HepG2 (cell line): ENCODE measurements at places on chromosomes 4 and X.
A peak's percentile ranks its signal among the peaks of the same experiment; 100 is the strongest.

GRCh38 chr4:118858779-118859178 is 22.9 kb upstream of the SEC24D start:
- DNase-seq = no peak

DNA sequence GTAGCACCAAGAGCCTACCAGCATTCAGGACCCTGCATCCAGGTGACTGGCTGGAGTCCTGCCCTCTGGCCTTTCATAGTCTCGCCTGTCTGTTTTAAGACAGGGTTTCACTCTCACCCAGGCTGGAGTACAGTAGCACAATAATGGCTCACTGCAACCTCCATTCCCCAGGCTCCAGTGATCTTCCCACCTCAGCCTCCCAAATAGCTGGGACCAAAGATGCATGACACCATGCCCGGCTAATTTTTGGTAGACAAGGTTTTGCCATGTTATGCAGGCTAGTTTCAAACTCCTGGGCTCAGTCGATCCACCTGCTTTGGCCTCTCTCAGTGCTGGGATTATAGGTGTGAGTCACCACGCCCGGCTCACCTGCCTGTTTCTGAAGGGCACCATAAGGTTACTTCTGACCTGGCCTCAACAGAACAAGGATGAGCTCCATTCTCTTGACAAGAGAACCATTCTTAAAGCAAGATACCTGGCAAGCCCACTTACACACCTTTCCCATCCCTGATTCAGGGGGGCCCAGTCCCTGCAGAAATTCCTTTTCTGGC is 6.7 kb downstream of the RPS4X start:
- DNase-seq = no peak

GRCh38 chr4:87824352-87824751 is 8.4 kb upstream of the MEPE start:
- no peak for DNase-seq

GRCh38 chr4:87677731-87678130 is 27.7 kb downstream of the DMP1 start:
- DNase-seq = no peak

- no peak for DNase-seq
Observed at GRCh38 chrX:102339312-102340298, 92.6 kb downstream of the NXF2 start.

DNA sequence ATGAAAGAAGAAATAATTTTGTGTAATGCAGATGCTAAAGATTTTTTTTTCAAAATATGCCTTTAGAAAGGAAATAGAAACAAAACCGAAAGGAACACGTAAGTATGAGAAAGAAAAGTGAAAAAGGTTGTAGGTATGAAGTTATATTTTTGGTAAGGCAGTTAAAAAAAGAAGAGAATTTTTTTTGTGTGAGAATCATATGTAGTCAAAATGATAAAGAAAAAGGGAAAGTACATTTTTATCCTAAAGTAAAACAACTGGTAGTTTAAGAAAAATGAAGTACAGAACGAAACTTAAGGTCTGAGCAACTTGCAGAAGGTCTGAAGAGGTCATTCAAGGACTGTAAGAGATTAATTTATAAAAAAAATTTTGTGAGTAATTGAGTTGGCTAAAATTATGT is 164.0 kb upstream of the TRAM1L1 start:
- no peak for DNase-seq

- DNase-seq = no peak
Observed at GRCh38 chrX:17876135-17876534, 15.0 kb upstream of the RAI2 start.

GRCh38 chr4:42302348-42302747 is 94.9 kb upstream of the SHISA3 start:
- peak; percentile 68 for DNase-seq

DNA sequence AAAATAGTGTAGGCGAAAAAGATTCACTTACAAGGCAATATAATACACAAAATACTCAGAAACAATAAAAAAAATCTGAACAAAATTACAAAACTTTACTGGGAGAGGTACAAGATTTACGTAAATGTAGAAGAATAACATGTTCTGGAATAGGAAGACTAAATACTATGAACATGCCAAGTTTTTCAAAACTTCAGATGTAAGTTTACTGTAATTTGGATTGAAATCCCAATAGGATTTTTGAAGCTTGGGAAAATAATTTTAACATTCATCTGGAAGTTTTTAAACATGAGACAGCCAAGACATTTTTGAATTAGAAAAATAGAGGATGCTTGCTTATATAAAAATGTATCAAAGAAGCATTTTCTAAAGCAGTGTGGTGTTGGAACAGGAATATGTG is 30.5 kb upstream of the CT83 start:
- no peak for DNase-seq

DNA sequence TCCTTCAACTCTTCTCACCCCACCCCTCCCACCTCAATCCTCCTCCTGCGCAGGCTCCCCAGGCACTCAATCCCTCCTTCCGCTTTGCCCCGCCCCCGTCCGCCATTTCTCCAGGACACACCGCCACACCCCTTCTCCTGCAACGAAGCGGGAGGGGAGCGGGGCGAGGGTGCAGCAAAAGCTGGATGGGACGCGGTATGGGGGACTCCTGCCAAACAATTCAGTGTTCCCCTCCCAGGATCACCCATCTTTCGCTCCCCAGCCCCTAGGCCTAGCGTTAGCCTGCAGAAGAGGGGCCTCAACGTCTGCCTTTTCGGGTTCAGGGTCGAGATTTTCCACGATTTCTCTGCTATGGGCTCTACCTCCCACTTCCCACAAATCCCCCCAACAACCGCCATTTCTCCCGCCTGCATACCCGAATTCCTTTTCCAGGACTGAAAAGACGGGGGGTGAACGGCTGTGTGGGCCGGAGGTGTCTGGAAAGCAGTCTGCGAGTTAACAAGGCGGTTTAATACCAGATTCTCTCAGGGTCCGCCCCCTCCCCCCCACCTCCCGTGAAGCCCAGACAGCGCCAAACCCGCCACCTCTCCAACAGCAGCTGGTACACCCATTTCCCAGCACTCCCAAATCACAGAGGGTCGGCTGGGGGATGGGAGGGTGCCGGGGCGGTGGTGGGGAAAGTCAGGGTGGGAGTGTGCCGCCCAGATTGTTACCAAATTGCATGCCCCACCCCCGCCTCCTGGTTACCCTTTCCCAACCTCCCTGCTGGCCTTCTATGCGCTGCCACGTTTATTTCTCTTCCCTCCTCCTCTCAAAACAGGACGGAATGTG is 774 bp downstream of the ARMCX2 start:
- DNase-seq = no peak

- DNase-seq = no peak
Observed at GRCh38 chrX:20181598-20182329, 40.1 kb upstream of the EIF1AX start.

GRCh38 chrX:111322231-111322855 is 52.1 kb upstream of the CAPN6 start:
- DNase-seq = no peak

DNA sequence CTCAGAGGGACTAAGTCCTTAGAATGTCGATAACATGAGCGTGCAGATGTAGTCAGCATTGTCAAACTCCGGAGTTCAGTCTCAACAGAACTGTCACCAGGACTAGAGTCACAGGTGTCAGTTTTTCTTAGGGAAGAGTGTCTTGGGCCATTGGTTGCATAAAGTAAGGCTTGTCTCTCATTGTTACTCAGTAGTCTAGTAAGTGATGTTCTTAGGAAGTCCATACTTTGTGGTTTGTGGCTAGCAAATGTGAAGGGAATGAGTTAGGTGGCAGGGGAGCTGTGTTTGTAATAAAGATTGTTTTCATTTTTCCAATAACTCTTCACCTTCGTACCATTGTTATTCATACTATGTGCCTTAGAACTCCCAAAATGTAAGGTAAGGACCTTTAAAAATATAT is 119.6 kb downstream of the AFF2 start:
- no peak for DNase-seq

GRCh38 chr4:122901247-122902010 is 21.0 kb downstream of the NUDT6 start:
- no peak for DNase-seq

- peak; percentile 85 for DNase-seq
Observed at GRCh38 chr4:145808021-145808650, 128.2 kb downstream of the C4orf51 start.

GRCh38 chr4:69858690-69859089 is 1.3 kb downstream of the SULT1E1 start:
- no peak for DNase-seq

DNA sequence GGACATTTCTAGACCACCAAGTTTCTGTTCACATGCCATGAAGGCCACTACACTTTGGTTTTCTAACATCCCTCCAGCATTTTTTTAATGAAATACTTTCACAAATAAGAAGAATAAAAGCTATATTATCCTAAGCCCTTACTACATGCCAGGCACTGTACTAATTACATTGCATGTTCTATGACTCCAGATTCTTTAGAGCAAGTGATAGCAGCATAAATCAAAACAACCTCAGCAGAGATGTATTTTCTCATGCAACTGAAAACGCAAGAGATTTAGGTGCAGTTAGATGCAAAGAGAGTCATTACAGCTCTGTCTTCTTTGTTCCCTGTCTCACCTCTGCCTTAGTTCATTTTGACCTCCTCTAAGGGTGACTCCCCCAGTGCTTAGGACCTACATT is 230.0 kb downstream of the LDB2 start:
- DNase-seq = no peak

DNA sequence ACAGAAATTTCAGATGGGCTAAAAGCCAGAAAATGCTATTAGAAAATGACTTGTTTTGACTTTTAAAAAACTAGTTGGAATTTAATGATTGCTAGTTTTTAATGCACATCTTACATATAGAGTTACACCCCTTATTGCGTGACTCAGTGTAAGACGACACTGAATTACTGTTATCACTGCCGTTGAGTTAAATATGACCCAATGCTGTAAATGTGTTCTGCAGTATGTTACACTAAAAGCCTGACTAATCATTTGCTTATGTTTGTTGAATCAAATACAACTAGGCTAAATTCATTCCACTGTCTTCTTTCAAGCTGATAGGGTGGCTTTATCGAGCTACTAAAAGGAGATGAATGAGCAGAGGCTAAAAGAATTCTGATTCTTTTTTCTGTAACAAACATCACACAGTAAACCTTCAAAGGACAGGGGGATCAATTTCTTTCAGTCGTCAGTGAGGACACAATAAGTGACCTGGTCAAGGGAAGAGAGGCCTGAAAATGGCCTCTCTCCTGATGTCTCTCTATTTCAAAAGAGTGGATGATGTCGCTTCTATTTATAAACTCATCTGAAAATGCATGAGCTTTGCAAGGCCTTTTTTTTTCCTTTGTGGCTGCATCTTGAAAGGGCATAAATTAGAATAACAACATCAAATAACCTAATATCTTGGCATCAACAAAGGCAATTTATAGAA is 142.2 kb upstream of the KCNIP4 start:
- DNase-seq = no peak

GRCh38 chr4:74931376-74931775 is 1.5 kb upstream of the PARM1 start:
- no peak for DNase-seq

GRCh38 chr4:158884280-158884679 is 115.5 kb downstream of the FNIP2 start:
- DNase-seq = no peak

DNA sequence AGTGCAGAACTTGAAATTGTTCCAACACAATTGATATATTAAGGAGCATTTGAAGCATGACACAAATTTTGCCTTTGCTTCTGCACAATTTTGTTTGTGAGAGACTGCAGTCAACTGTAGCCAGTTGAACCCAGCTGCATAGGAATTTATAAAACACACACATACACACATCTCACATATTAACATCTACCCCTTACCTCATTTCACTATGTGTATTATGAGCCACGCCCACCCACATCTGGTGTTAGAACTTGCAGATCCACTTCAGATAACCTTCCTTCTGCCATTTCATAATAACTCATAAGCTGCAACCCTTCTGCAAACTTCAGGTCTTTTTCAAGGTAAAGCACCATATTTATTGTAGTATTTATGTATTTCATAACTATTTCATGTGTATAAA is 188.1 kb upstream of the WDFY3 start:
- DNase-seq = no peak

DNA sequence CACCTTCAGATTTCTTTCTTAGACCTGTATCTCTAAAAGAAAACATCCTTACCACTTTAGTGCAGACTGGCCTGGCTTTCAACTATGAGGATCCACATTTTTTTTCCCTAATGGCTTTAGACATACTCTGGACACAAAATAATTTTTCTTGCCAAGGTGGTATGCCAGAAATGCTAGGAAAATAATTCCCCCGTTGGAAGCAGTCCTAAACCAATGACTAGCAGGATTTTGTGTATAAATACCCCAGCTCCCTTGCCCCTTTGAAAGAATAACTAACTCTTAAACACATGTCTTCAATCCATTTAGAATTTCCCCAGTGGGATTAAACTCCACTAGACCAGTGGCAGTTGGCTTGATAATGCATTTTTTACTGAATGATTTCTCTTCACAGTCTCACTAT is 500.5 kb upstream of the FTHL17 start:
- DNase-seq = no peak

- no peak for DNase-seq
Observed at GRCh38 chrX:85964744-85965143, 82.6 kb downstream of the CHM start.

- DNase-seq = peak; percentile 0
Observed at GRCh38 chrX:65601530-65602220, 65.8 kb upstream of the MSN start.

- DNase-seq = no peak
Observed at GRCh38 chr4:87179751-87180150, 40.7 kb downstream of the KLHL8 start.

DNA sequence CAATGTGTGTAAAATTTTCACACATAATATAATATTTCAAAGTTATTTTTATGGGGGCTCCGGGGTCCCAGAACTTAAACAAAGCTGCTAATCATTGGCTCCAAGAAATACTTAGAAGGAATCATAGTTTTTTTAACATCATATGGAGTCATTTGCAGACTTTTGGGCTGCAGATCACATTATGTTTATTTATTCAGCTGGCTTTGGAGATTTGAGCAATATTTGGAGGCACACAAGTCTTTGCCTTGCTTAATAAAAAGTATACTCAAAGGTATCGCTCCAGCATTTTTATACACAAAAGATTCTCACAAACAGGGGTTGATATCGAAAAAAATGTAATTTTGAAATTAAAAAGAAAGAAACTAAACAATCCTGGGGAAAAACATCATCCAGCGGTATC is 382.5 kb upstream of the TENM3 start:
- DNase-seq = no peak

DNA sequence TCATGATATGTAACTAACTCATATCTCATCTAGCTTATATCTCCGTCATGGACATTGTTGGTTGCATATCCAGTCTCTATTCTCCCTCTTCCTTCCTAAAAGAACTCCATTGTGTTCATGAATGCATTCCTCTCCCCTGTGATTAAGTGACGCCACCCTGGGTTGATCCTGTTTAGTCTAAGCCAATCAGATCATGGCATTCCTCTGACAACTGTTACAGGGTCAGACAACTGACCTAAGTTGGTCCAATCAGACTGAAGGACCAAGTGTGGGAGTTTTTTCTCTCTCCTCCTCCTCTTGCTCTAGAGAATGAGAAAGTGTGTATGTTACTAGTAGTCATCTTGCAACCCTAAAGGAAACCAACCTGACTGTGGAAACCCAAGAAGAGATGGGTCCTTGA is 3.6 kb downstream of the APOO start:
- no peak for DNase-seq

- no peak for DNase-seq
Observed at GRCh38 chr4:76420762-76421581, at the start of gene CCDC158. CCDC158 (minus strand) TSS chr4:76421141; CDS start chr4:76403207, 17,934 bp downstream.

- no peak for DNase-seq
Observed at GRCh38 chrX:29648161-29648560, 567.2 kb upstream of the MAGEB2 start.

- DNase-seq = no peak
Observed at GRCh38 chr4:123024710-123025109, 102.3 kb upstream of the NUDT6 start.
